ENCODE measurements at places on chromosomes 1 and 21. TPM values are rescaled to one million over a fixed set of nuclear protein-coding genes. Genes with fewer than 3 reads are reported as not detected.

- no peaks in the 10 kb centered on the region for H3K27me3 ChIP-seq
- DNase-seq, result peak; percentile 37
- H3K27ac ChIP-seq, result no peak overlapping the region
- peaks cover 8% of the 10 kb centered on the region for H3K4me1 ChIP-seq
- H3K4me3 ChIP-seq, result no peak overlapping the region
These were observed 10.5 kb downstream of the RO60 start for GRCh38 chr1:193069748-193070385.

DNA sequence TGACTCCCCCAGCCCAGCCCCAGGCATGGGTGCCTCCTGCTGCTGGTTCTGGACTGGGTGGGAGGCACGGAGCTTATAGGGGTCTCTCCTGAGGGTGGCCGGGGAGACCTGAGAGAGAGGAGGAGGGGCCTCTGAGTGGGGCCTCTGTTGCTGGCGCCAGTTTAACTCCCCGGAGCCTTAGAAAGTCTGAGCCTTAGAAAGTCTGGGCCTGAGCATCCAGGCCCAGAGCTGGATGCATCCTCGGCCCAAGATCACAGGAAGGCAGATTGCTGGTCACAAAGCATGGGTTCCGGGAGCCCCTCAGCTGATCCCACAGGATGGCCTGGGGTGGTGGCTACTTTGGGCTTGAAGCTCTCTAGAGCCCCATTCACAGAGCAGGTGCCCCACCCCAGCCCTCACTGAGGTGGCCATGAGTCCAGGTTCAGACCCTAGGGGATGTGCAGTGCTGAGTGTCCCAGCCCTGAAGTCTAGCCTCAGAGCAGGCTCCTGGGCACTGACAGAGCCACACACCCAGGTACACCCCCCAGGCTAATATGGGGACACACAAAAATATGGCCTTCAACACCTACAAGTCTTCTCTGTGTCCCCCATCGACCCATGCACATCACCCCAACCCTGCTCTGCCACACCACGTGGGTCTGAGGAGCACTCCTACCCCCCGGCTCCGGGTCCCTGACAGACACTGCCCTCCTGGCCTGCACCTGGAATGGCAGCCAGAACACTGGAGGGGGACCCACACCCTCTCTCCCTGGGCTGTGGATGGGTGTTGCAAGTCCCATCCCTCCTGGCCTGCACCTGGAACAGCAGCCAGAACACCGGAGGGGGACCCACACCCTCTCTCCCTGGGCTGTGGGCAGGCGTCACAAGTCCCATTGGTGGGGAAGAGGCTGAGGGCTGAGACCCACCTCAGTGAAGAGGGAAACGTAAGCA lies 9.7 kb downstream of the PLA2G2F start:
- no peak overlapping the region for H3K27ac ChIP-seq
- H3K4me3 ChIP-seq, result no peak overlapping the region
- peaks cover 11% of the 10 kb centered on the region for H3K4me1 ChIP-seq
- H3K27me3 ChIP-seq, result no peaks in the 10 kb centered on the region
- no peak for DNase-seq

GRCh38 chr1:96309783-96310182 lies 411.8 kb upstream of the PTBP2 start:
- H3K27me3 ChIP-seq, result no peaks in the 10 kb centered on the region
- H3K4me3 ChIP-seq, result no peak overlapping the region
- H3K36me3 ChIP-seq, result no peaks in the 10 kb centered on the region
- DNase-seq, result no peak

The CLCA4 gene
- total RNA-seq, result not detected

The TNNI3K gene
- total RNA-seq, result 0.60 TPM

DNA sequence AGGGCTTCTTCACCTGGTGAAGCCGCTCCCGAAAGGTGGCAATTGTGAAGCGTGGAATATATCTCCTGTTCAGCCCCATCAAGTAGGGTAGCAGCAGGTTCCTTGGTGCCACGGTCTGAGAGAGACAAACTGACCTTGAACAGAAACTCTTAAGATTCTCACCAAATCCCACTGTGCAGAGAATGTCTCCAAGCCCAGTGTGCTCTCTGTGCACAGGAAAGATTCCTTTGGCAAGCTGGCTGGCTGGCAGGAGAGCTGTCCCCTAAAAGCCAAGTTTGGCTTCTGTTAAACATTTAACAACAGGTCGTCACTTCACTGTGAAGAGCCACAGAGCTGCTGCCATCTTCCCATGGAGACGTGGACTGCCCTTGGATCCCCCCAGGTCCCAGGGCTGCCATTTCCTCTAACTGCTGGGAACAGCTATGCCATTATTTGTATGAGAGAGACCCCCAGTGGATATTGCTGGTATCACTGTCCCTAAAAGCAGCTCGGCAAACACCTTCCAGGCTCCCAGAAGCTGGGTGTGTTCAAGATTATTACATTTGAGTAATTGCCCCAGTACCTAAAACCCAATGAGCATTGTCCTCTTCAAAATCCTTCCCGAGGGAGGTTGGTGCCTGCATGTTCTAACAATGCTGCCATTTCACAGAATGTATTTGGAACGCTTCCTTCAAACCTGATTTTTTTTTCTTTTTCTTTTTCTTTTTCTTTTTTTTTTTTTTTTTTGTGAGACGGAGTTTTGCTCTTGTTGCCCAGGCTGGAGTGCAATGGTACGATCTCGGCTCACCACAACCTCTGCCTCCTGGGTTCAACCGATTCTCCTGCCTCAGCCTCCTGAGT lies 71.8 kb downstream of the CD58 start:
- H3K4me3 ChIP-seq, result no peak overlapping the region
- peak; percentile 76 for DNase-seq
- H3K27ac ChIP-seq, result no peak overlapping the region
- peaks cover 33% of the 10 kb centered on the region for H3K4me1 ChIP-seq

The SPRR2A gene
- not detected for total RNA-seq

GRCh38 chr1:192545896-192546521 lies 29.6 kb upstream of the RGS1 start:
- no peak overlapping the region for H3K4me3 ChIP-seq
- H3K4me1 ChIP-seq, result peaks cover 10% of the 10 kb centered on the region
- no peaks in the 10 kb centered on the region for H3K27me3 ChIP-seq
- DNase-seq, result no peak

- DNase-seq, result no peak
- no peak overlapping the region for H3K27ac ChIP-seq
- H3K4me3 ChIP-seq, result no peak overlapping the region
- H3K27me3 ChIP-seq, result peaks cover 5% of the 10 kb centered on the region
These were observed 31.3 kb upstream of the FOXO6 start for GRCh38 chr1:41329662-41330587.

The SHISAL2A gene
- total RNA-seq, result 28.4 TPM

The WNT3A gene
- 0.14 TPM for total RNA-seq

The TNFRSF8 gene
- 0.14 TPM for total RNA-seq

The IFNLR1 gene
- total RNA-seq, result 1.3 TPM

GRCh38 chr1:205449750-205450443 lies 5.9 kb downstream of the BLACAT1 start:
- H3K4me3 ChIP-seq, result no peak overlapping the region
- no peak overlapping the region for H3K27ac ChIP-seq
- H3K27me3 ChIP-seq, result peaks cover 31% of the 10 kb centered on the region
- peaks cover 10% of the 10 kb centered on the region for H3K4me1 ChIP-seq
- DNase-seq, result no peak

GRCh38 chr1:41936107-41936506 lies 17.4 kb upstream of the HIVEP3 start:
- no peak overlapping the region for H3K27ac ChIP-seq
- no peak overlapping the region for H3K4me3 ChIP-seq
- no peak for DNase-seq
- no peaks in the 10 kb centered on the region for H3K4me1 ChIP-seq

DNA sequence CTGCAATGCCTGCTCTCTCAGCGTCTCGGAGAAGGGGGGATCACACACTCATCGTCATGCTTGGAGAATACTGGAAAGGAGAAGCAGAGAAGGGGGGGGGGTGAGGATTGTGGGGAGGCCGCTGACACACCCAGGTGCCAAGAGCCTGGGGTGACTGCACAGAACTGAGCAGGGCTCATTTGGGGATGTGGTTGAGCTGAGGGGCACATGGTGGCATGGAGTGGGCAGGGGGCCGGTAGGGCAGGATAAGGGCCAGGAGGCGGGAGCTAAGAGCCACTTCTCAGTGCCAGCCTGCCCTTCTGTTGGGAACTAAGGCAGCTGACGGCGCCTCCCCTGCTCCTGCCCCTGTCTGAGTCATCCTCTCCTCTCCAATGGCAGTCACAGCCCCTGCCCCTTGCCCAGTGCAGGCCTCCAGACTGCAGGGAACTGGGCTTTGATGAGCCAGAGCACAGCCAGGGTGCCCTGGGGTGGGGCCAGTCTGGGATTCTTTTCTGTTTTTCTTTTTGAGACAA lies 27.2 kb downstream of the MRPL37 start:
- DNase-seq, result peak; percentile 44
- peaks cover 13% of the 10 kb centered on the region for H3K36me3 ChIP-seq
- no peak overlapping the region for H3K27ac ChIP-seq
- H3K4me1 ChIP-seq, result peaks cover 5% of the 10 kb centered on the region
- no peaks in the 10 kb centered on the region for H3K27me3 ChIP-seq

GRCh38 chr21:29749223-29749622 lies 190.6 kb downstream of the GRIK1 start:
- no peaks in the 10 kb centered on the region for H3K36me3 ChIP-seq
- no peaks in the 10 kb centered on the region for H3K4me1 ChIP-seq
- H3K27ac ChIP-seq, result no peak overlapping the region
- H3K27me3 ChIP-seq, result no peaks in the 10 kb centered on the region
- DNase-seq, result no peak
- no peak overlapping the region for H3K4me3 ChIP-seq

GRCh38 chr1:234735916-234736315 lies 125.9 kb upstream of the IRF2BP2 start:
- H3K27ac ChIP-seq, result no peak overlapping the region
- no peaks in the 10 kb centered on the region for H3K27me3 ChIP-seq
- no peak for DNase-seq

DNA sequence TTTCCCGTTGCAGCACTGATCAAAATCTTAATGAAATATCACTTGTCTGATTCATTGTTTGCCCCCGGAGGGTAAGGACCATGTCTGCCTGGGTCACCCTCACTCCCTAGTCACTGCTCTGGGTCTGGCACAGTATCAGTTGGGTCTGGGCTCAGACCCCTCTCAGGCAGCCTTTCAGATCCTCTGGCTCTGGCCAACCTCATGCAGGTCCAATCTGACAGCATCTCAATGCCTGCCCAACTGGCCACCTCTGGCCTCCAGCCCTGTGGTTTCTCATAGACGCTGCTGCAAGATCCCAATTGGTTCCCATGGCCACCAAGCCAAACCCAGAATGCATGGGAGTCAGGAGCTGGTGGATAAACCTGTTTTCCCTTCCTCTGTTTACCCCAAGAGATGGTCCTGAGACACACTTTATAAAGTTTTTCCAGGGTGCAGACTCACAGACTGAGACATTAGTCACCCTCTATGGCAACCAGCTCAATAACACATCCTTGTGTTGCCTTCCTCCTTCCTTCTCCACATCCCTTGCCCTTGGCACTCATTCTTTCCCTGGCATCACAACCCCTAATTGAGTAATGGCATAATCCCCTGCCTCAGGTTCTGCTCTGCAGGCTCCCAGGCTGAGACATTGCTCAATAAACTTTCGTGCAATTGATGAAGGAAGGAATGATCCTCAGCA lies 199.2 kb downstream of the GRIK3 start:
- H3K36me3 ChIP-seq, result no peaks in the 10 kb centered on the region
- no peak overlapping the region for H3K4me3 ChIP-seq
- DNase-seq, result no peak
- H3K4me1 ChIP-seq, result no peaks in the 10 kb centered on the region
- H3K27me3 ChIP-seq, result peaks cover 5% of the 10 kb centered on the region

The SPRR2E gene
- total RNA-seq, result not detected

DNA sequence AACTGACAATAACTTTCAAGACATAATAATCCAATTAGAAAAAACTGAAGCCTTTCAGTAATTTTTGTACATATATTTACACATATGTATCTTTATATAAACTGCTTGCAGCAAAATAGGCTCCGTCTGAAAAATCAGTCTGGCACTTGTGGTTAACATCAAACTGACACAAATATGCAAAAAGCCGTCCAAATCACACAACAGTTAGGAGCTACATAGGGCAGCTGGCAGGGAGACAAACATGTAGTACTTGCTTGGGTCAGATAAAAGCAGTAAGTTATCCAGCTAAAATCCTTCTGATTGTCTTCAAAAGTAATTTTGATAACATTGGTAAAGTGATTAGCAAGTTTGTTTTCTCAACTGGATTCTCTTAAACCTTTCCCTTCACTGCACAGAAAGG lies 14.7 kb upstream of the GUCA2A start:
- H3K27ac ChIP-seq, result no peak overlapping the region
- DNase-seq, result no peak
- H3K4me3 ChIP-seq, result no peak overlapping the region
- no peaks in the 10 kb centered on the region for H3K4me1 ChIP-seq
- no peaks in the 10 kb centered on the region for H3K27me3 ChIP-seq
- peaks cover 36% of the 10 kb centered on the region for H3K36me3 ChIP-seq

The HMCN1 gene
- total RNA-seq, result 0.14 TPM

- H3K27ac ChIP-seq, result no peak overlapping the region
- H3K36me3 ChIP-seq, result no peaks in the 10 kb centered on the region
- no peak overlapping the region for H3K4me3 ChIP-seq
- H3K4me1 ChIP-seq, result no peaks in the 10 kb centered on the region
- H3K27me3 ChIP-seq, result no peaks in the 10 kb centered on the region
- DNase-seq, result no peak
These were observed 308.3 kb upstream of the USP25 start for GRCh38 chr21:15421441-15421881.

DNA sequence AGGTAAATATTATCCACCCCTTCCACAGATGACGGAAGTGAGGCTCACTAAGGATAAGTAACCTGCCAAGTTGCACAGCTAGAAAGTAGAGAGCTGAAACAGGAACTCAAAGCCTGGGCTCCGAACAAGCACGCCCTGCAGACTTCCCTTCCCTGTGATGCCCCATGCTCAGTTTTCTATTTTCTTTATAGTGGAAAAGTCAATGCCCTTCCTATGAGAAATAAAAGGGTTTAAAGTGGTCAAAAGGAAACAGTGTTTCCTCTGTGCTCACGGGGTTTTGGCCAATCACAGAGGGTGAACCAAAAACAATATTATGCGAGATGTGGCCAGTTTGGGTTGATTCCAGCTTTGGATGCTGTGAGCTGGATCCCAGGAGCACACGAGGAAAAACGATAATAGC lies 44.5 kb downstream of the DDR2 start:
- H3K27ac ChIP-seq, result no peak overlapping the region
- H3K36me3 ChIP-seq, result no peaks in the 10 kb centered on the region
- H3K4me1 ChIP-seq, result no peaks in the 10 kb centered on the region
- no peaks in the 10 kb centered on the region for H3K27me3 ChIP-seq

DNA sequence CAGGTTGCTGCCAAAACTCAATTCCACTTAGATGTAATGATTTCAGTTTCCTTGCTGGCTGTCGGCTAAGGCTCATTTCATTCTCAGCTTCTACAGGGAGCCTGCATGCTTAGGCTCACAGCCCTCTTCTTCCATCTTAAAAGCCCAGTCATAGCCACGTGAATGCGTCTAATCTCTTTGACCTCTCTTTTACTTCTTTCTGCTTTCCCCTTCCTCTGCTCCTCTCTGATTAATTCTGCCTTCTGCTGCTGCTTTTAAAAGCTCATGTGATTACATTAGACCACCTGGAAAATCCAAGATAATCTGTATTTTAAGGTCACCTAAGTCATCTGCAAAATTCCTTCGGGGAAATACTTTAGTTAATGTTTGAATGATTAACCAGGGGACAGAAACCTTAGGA lies 812.8 kb upstream of the BRINP3 start:
- no peak overlapping the region for H3K27ac ChIP-seq
- H3K36me3 ChIP-seq, result no peaks in the 10 kb centered on the region
- no peaks in the 10 kb centered on the region for H3K27me3 ChIP-seq
- no peaks in the 10 kb centered on the region for H3K4me1 ChIP-seq
